ENCODE measurements at places on chromosomes 12 and 14. TPM values are rescaled to one million over a fixed set of nuclear protein-coding genes. Genes with fewer than 3 reads are reported as not detected.

GRCh38 chr14:27672047-27672446 is 1074.2 kb upstream of the NOVA1 start:
- DNase-seq, result peak; percentile 8

The OR4K13 gene
- total RNA-seq, result not detected

DNA sequence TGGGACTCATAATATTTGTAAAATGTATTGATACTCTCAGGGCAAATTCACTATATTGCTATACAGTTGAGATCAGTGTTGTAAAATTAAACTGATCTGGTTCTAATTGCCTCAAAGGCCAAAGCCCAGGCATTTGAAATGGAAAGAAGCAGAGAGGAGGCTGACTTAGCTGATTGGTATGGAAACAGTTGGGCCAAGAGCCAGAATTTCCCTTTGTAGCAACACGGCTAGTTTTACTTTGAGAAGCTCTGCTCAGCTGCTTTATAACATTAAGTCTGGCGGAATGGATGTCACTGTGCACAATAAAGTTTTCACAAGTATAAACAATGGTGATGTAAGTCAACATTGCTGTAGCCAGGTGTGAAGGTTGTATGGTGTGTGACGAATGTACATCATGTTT is 186.4 kb downstream of the MSRB3 start:
- no peak for DNase-seq

DNA sequence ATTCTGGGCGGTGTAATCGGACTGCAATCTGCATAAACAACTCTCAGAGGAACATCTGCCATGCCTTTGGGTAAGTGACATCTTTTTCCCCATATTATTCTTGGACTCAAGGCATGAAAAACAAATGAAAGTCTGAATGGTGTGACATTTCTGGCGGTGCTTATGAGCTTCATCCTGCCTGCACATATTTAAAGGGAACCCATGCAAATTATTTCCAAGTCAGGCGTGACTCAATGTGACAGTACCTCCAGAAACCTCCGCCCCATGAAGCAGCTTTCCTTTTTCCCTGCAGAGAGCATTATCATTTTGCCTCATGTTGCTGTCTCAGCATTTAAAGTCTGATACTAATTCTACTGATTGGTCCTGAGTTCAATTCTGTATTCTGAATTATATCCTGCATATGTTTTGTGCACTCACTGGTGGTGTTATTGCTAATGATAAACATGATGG is 585.4 kb downstream of the SNAPC1 start:
- DNase-seq, result no peak

The VRTN gene
- not detected for total RNA-seq

GRCh38 chr12:105024928-105025327 is 38.8 kb downstream of the NOPCHAP1 start:
- DNase-seq, result no peak

GRCh38 chr12:27013611-27014084 is 536 bp downstream of the TM7SF3 start:
- peak; percentile 42 for DNase-seq

- DNase-seq, result no peak
Observed at GRCh38 chr12:101957252-101957959, 80.0 kb downstream of the DRAM1 start.

DNA sequence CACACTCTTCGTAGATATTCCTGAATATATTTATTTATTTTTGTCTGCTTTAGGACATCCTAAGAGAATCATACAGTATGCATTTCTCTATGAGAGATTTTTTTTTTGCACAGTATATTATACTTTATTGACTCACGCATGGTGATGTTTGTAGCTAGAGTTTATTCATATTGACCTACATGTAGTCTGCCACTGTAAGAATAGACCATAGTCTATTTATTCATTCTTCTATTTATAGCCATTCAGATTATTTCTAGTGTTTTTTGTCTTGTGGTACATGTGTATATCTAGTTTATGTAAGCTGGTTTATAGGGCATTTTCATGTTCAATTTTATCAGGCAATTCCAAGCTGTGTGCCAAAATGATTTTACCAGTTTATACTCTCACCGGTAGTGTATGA is 45.2 kb downstream of the PCNX1 start:
- no peak for DNase-seq

The ZNF385A gene
- 1.1 TPM for total RNA-seq

DNA sequence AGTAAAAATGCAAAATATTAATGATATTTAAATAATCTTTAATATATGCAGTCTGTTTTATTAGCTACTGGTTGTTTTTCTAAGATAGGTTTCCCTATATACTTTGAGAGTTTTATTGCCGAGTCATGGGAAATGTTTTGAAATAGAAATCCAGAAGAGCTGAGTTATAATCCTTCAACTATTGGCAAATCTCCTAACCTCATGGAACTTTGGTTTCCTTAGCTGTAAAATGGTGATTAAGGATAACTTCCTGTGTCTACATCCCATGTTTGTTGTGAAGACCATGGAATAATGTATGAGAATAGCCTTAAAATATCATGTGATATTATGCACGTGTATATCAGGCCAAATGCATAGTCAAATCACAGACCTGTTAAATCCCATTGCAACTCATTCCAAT is 51.0 kb downstream of the UNC79 start:
- DNase-seq, result no peak

GRCh38 chr14:59254146-59254910 is 65.9 kb downstream of the DAAM1 start:
- DNase-seq, result peak; percentile 46

The TEX52 gene
- total RNA-seq, result not detected
